Tibial artery (tissue), 4 donors: ENCODE measurements at places on chromosomes 1 and 21.

- no peak overlapping the region for H3K4me3 ChIP-seq
- no peaks in the 10 kb centered on the region for H3K27me3 ChIP-seq
- H3K27ac ChIP-seq: no peak overlapping the region
Observed at GRCh38 chr1:19377812-19378718, 65.9 kb downstream of the SLC66A1 start.

- no peaks in the 10 kb centered on the region for H3K4me1 ChIP-seq
- no peaks in the 10 kb centered on the region for H3K27me3 ChIP-seq
- no peak for DNase-seq
Observed at GRCh38 chr1:14707531-14708445, 109.3 kb downstream of the KAZN start.

- H3K4me1 ChIP-seq: peaks cover 21% of the 10 kb centered on the region
- peak overlapping the region; percentile 37 for H3K4me3 ChIP-seq
- peaks cover 48% of the 10 kb centered on the region for H3K27me3 ChIP-seq
Observed at GRCh38 chr1:1630191-1630964, 1.6 kb upstream of the MMP23B start.

GRCh38 chr1:220453371-220453770 is 74.6 kb upstream of the MARK1 start:
- H3K27me3 ChIP-seq: no peaks in the 10 kb centered on the region
- H3K4me1 ChIP-seq: no peaks in the 10 kb centered on the region
- H3K4me3 ChIP-seq: no peak overlapping the region
- no peaks in the 10 kb centered on the region for H3K36me3 ChIP-seq
- H3K27ac ChIP-seq: no peak overlapping the region

DNA sequence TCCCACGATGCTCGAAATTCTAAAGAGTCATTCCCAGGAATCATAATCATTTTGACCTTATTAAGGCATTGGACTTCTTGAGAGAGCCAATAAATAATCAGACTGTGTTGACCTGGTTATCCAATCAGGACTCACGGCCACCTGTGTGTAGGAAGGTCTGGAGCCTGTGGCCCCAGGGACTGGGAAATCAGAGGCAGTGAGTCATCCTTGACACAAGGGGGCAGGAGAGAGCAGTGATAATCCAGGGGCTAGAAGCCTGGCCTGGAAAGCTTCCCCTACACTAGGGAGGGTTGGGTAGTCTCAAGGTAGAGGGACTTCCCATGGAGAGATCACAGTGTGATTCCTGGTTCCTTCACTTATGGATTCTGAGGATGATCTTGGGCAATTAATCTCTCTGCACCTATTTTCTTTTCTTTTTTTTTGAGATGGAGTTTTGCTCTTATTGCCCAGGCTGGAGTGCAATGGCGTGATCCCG is 4.7 kb downstream of the MR1 start:
- H3K27me3 ChIP-seq: no peaks in the 10 kb centered on the region
- peak overlapping the region; percentile 10 for H3K27ac ChIP-seq
- no peak for DNase-seq
- no peaks in the 10 kb centered on the region for H3K36me3 ChIP-seq
- peaks cover 49% of the 10 kb centered on the region for H3K4me1 ChIP-seq
- H3K4me3 ChIP-seq: no peak overlapping the region

DNA sequence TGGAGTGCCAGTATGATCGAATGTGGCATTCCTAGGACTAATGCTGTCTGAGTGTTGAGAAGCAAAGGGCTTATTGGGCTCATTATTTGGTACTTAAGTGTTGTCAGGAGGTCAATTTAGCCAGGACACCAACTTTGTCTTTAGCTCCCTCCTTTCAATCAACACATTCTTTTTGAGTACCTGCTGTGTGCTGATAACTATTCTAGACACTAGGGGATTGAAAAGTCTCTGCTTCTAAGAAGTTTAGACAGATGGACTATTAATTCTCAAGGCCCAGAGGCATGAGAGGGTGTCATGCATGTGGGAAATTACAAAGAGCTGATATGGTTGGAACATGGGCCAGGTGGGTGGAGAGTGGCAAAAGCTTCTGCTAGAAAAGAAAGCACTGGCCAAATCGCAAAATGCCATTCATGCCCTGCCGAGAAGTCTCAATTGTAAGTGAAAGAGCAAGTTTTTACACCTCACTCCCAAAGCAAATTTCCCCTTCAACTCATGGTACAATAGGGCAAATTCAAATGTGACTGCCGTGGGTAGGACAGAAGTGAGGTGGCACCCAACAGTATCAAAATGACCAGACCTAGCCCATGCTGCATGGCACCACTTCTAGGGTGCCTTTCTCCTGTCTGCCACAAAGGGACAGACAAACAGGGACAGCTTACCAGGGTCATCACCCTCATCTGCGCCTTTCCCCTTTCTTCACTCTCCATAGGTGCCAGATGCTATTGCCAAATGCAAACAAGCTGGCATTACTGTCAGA is 53.6 kb upstream of the LAX1 start:
- peaks cover 78% of the 10 kb centered on the region for H3K36me3 ChIP-seq
- no peaks in the 10 kb centered on the region for H3K27me3 ChIP-seq
- no peaks in the 10 kb centered on the region for H3K4me1 ChIP-seq
- no peak for DNase-seq
- no peak overlapping the region for H3K27ac ChIP-seq

- peak; percentile 41 for DNase-seq
- no peaks in the 10 kb centered on the region for H3K4me1 ChIP-seq
- no peaks in the 10 kb centered on the region for H3K36me3 ChIP-seq
Observed at GRCh38 chr1:43276673-43277072, 6.9 kb downstream of the TMEM125 start.

DNA sequence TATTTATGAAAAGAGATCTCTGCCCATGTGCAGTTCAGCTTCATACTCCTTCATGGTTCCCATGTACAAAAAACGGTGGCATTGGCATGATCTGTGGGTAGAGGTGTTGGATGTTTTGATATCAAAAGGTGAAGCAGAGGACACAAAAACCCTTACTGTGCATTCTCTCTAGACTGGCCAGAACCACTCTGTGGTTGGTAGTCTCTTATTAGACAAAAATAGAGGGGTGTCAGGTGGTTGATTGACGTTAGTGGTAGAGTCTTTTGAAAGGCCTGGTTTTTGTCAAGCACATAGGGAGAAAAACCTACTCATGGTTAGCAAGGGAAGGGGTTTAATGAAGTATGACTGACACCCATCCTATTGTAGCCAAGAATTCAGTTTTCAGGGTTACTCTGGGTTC is 400.0 kb upstream of the TMPRSS15 start:
- no peak overlapping the region for H3K27ac ChIP-seq
- H3K27me3 ChIP-seq: no peaks in the 10 kb centered on the region
- H3K4me3 ChIP-seq: no peak overlapping the region

DNA sequence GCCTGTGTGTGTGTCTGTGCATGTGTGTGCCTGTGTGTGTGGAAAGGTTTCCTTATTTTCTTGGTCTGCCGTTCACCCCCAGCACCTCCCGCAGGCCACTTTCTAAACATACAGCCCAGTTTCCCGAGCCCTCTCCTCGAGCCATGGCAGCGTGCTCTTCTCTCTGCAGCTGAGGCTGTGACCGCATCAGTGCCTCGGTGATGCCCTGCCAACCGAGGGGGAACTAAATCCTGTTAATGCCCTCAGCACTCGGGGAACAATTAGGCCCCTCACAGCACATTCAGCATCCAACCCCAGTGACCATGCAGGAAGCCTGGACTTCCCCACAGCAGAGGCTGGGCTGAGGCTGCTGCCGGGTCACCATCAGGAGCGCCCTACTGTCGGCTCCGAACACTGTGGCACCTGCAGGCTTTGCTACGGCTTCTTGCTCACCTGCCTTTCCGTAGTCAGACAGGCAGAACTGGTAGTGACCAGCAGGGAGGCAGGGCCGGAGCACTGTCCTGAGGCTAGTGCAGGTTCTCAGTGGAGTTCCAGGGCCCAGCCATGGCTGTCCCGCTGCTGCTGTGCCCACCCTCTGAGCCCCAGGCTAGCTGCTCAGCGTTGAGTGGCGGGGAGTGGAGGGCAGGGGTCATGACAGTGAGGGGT is 8.1 kb downstream of the GPR137B start:
- no peak overlapping the region for H3K4me3 ChIP-seq
- no peaks in the 10 kb centered on the region for H3K4me1 ChIP-seq
- no peak for DNase-seq
- no peaks in the 10 kb centered on the region for H3K27me3 ChIP-seq
- H3K27ac ChIP-seq: no peak overlapping the region

- no peak for DNase-seq
- H3K27ac ChIP-seq: no peak overlapping the region
- no peaks in the 10 kb centered on the region for H3K36me3 ChIP-seq
- no peak overlapping the region for H3K4me3 ChIP-seq
Observed at GRCh38 chr1:170567214-170567613, 35.2 kb downstream of the GORAB start.

DNA sequence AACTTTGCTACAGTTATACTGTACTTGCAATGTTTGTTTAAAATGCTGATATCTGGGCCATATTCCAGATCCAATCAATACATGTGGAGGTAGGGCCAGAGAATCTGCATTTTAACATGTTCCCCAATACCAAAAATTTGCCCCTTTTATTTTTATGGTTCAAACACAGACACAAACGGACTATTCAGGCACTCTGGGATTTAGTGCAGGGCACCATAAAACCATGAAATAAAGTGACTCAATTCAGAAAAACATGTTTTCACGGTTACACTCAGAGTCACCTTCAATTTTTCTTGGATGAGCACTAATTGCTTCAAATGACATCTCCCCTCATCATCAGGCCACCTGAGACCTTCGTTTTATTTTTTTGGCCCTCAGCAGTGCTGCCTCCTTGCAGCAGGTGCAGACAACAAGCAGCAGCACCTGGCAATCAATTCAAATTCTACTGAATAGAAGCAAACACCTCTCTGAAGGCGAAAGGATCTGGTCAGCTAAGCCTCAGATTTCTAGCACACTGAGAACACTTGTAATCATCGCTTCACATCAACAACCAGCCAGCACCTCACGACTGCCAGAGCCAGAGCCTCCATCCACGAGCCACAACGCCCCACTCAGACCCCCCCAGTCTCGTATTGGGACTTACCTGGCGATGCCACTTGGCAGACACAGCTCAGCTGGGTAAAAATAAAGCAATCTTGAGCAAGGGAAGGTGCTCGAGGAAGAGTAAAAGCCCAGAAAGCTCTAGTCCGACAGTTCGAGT is 1.1 kb downstream of the ERO1B start:
- H3K4me1 ChIP-seq: peaks cover 8% of the 10 kb centered on the region
- H3K36me3 ChIP-seq: no peaks in the 10 kb centered on the region
- H3K4me3 ChIP-seq: peak overlapping the region; percentile 98
- DNase-seq: peak; percentile 66
- H3K27me3 ChIP-seq: no peaks in the 10 kb centered on the region

DNA sequence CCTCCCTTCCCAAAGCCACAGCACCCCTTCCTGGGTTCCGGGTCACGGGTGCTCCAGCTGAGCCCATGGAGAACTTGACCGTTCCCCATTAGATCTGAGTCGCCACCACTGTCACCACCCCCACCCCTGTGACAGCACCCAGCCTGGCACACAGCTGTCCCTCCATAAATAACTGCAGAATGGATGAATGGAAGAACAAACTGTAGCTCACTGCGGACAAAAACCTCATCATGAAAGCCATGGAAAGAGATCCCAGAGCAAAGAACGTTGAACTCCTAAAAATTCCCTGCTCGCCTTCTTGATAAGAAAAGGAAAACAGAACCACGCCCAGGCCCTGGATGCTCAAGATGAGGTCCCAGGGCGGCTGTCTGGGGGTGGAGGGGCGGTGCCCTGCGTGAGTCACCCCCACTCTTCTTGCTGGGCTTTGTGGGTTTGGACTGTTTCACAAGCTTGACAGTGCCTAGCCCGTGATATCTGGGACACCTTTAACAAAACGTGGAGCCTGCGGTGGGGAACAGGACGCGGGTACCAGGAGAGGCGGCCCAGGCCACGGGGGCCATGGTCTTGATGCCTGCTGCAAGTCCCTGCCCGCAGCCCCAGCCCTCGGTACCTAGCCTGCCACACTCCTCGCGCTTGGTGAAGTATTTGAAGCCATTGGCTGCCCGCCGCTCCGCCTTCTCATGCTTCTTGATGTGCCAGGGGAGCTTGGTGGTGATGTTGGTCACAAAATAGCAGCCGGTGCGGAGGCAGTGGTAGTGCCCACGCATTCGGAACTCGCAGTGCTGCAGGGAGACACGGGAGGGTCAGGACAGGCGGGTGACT is 151.9 kb downstream of the CASZ1 start:
- no peak overlapping the region for H3K27ac ChIP-seq
- no peak for DNase-seq
- H3K4me3 ChIP-seq: no peak overlapping the region
- H3K27me3 ChIP-seq: no peaks in the 10 kb centered on the region
- H3K4me1 ChIP-seq: peaks cover 7% of the 10 kb centered on the region

GRCh38 chr1:112007169-112007568 is 17.7 kb upstream of the KCND3 start:
- H3K36me3 ChIP-seq: no peaks in the 10 kb centered on the region
- no peak for DNase-seq
- H3K27ac ChIP-seq: no peak overlapping the region
- H3K4me3 ChIP-seq: no peak overlapping the region
- no peaks in the 10 kb centered on the region for H3K27me3 ChIP-seq

GRCh38 chr21:37921091-37921490 is 4.8 kb upstream of the KCNJ6 start:
- H3K27ac ChIP-seq: no peak overlapping the region
- H3K27me3 ChIP-seq: peaks cover 48% of the 10 kb centered on the region
- H3K36me3 ChIP-seq: no peaks in the 10 kb centered on the region
- no peak for DNase-seq

DNA sequence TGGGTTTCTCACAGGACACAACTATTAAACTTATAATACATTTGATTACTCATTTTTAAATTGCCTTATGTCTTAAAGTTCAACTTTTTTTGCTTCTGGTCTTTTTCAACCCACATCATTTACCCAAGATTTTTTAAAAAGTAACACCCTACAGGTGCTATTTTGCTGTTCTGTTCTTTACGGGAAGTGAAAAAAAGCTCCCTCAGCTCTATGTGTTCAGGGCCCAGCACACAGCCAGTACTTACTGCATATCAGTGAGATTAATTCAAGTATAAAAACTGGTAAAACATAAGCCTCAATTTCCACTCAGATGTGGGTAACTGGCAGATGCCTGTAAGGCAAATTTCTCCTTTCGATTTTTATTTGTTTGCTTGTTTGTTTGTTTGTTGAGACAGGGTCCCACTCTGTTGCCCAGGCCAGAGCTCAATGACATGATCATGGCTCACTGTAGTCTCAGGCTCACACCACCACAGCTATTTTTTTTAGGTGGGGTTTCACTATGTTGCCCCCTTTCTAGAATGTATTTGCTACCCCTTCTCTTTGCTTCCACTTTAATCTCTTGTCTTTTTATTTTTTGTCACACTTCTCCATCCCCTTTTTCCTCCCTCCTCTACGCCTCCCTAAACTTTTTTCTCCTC is 20.3 kb downstream of the RNASEL start:
- DNase-seq: no peak
- no peaks in the 10 kb centered on the region for H3K27me3 ChIP-seq
- H3K4me1 ChIP-seq: no peaks in the 10 kb centered on the region
- no peak overlapping the region for H3K27ac ChIP-seq
- H3K4me3 ChIP-seq: no peak overlapping the region

- no peak for DNase-seq
- H3K36me3 ChIP-seq: no peaks in the 10 kb centered on the region
- H3K27ac ChIP-seq: no peak overlapping the region
- H3K27me3 ChIP-seq: no peaks in the 10 kb centered on the region
Observed at GRCh38 chr1:183753464-183753891, 51.4 kb upstream of the RGL1 start.

- DNase-seq: no peak
- no peak overlapping the region for H3K27ac ChIP-seq
- no peak overlapping the region for H3K4me3 ChIP-seq
- H3K36me3 ChIP-seq: peaks cover 4% of the 10 kb centered on the region
Observed at GRCh38 chr1:202276920-202277319, 64.8 kb downstream of the UBE2T start.

- H3K27ac ChIP-seq: no peak within 1 kb of the TSS
- peak within 1 kb of the TSS; percentile 36 for H3K4me3 ChIP-seq
- H3K27me3 ChIP-seq: peaks cover 16% of the 10 kb centered on the region
- H3K36me3 ChIP-seq: no peaks in the 10 kb centered on the region
Observed at GRCh38 chr1:179591592-179592580, at the start of gene TDRD5. TDRD5 (plus strand) TSS chr1:179591832; CDS start chr1:179592616, 784 bp downstream.
